ENCODE measurements at places on chromosomes 4 and X.

- DNase-seq: no peak
Measured at GRCh38 chr4:118825799-118826198, 10.1 kb downstream of the SEC24D start.

- DNase-seq: no peak
Measured at GRCh38 chrX:5314148-5314547, 914.5 kb downstream of the NLGN4X start.

GRCh38 chr4:12852338-12853307, 631.5 kb downstream of the RAB28 start:
- DNase-seq: peak; percentile 81

DNA sequence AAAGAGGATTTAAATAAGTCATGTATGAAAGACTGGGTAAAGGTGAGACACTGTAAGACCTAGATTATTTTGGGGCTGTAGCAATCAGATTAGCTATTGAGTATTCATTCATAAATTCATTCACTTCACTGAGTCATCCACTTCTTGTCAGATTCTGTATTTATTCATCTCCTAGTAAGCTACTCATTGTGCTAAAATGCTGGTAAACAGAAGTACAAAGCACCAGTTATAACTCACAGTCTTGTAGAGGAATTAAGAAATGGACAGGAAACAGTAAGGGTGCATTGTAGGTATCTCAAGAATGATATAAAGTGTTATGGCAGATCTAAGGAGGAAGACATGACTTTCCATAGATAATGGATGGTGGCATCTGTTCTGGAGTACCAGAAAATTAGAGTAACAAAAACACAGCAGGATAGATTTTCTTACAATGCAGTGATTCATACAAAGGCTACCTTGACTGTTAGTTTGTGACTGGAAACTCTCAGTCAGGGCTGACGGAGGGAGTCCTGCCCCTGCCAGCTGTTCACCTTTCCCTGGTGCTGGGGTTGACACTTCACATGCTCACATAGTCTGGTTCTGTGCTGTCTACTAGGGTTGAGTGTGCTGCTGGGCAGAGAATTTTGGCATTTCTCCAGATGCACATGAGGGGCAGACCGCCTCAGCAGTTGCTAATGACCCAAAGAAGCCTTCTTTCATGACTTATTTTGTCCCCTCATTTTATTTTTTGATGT, 26.5 kb upstream of the HAND2 start:
- no peak for DNase-seq

GRCh38 chrX:323721-324628, 5.4 kb upstream of the GTPBP6 start:
- DNase-seq: peak; percentile 70

DNA sequence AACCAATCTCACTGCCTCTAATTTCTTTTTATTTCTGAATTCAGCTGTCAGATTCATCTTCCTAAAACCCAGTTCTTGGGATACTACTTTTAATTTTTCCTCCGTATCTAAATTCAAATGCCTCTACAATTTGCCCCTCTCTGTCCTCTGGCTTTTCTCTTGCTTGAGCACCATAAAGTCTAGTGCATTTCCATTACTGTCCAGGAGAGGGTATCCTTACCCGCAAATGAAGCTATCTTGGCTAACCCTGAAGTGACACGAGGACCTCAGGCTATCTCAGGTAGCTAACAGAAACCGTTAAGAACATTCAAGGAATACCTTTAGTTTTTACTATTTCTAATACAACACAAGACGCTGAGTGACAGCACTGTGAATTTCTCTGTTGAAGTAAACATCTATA, 49.4 kb upstream of the PRR32 start:
- DNase-seq: no peak

DNA sequence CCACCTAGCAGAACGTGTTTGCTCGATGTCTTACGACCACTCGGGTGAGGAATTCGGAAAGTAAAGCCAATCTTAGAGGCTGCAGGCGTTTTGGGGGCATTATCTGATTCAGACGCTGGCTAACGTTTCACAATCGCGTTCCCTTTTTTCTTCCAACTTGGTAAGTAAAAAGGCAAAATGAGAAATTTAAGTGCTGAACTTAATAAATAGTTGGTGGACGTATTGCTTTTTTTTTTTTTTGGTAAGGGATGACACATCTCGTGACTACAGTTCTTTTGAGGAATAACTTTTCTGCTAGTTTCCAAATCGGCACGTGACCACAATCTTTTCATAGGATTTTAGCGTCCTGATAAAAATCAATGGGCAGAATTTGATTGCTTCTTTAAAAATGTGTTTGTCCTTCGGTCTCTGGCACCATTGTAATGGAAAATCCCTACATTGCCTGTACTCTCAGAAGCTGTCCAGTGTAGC, 848 bp downstream of the RAB9A start:
- DNase-seq: no peak

- DNase-seq: no peak
Measured at GRCh38 chr4:152619556-152619955, 60.2 kb downstream of the TMEM154 start.

DNA sequence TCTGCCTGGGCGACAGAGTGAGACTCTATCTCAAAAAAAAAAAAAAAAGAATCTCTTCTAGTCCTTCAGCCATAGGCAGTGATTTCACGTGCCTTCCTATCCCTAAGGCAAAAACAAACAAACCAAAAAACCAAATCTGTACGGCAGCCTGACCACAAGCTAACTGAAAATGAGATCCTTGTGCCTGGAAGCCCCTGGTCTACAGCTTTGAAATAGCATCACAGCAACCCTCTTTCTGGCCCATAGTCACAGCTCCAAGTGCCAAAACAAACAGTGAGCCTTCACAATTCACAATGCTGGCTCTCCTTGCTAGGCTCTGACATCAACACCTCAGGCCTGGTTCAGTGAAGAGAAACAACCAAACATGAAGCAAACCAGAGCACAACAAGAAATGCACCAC, 46.1 kb downstream of the TMEM150C start:
- peak; percentile 93 for DNase-seq

GRCh38 chr4:68432320-68432719, 14.9 kb upstream of the TMPRSS11E start:
- no peak for DNase-seq

DNA sequence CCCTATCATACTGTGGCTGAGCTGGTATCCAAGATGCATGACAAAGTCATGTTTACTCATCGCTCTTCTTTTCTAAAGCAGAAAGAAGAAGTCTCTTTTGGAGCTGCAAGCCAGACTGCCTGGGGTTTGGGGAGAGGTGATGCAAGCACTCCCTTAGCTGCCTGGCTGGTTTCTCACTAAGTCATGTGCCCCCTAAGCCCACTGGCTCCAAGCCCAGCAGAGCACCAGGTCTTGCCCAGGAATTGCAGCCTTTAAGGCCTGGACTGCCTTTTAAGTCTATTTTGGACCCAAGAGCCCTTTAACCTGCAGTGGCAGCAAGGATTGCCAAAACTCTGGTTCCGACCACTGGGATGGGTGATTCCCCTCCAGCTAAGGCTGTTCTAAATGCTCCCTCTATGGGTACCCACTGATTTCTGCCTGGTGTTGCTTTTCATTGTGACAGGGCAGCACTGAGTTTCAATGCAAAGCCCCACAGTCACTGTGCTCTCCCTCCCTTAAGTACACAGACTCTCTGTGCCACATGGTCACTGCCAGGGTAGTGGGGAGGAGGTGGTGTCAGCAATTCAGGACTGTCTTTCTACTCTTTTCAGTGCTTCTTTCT, 548.6 kb downstream of the TLL1 start:
- DNase-seq: peak; percentile 74

- DNase-seq: no peak
Measured at GRCh38 chr4:183408796-183409195, 35.6 kb upstream of the CDKN2AIP start.

GRCh38 chrX:17441965-17442364, 67.0 kb downstream of the NHS start:
- peak; percentile 17 for DNase-seq

DNA sequence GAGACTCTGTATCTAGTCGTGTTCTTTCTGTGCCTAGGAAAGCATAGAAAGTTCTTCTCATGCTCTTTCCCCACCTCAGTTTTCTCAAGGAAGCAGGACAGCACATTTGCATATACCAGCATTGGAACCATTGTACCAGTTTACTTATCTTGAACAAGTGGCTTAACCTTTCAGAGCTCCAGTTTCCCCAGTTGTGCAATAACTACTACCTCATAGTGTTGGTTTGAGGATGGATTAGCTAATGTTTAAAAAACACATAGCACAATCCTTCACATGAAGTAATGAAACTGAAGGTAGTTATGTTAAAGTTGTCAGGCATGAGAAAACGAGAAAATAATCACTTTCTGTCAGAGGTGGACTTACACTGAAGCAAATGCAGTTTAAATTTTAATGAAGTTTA, 92.2 kb upstream of the H2AZ1 start:
- DNase-seq: peak; percentile 59

DNA sequence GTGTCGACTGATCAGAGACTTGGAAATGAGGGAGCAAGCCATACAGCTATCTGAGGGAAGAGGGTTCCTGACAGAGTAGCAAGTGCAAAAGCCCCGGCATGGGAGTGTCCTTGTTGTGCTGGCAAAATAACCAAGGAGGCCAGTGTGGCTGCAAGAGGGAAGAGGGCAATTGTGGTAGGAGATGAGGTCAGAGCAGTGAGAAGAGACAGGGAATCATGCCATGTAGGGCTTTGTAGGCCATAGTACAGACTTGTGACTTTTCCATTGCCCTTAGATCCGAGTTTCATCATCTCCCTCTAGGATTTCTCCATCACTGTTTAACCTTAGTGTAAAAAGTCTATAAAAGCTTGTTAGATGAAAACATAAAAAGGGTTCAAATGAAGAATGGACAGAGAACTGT, 76.2 kb downstream of the DOCK11 start:
- DNase-seq: peak; percentile 41

All from fibroblast of pulmonary artery (primary cell).